Lung microvascular endothelial cell (primary cell): ENCODE measurements at places on chromosomes 3 and 15. TPM values are rescaled to one million over a fixed set of nuclear protein-coding genes. Genes with fewer than 3 reads are reported as not detected.

Gene ZNF80
- total RNA-seq = not detected in 2 replicates

Gene GCSAM
- total RNA-seq = not detected in 2 replicates

Gene BCHE
- 11.6 and 36.5 TPM in 2 replicates for total RNA-seq

Gene CLDN1
- 0.20 and 0.44 TPM in 2 replicates for total RNA-seq

Gene P2RY1
- under 0.01 and 0.44 TPM in 2 replicates for total RNA-seq

Gene ST8SIA2
- total RNA-seq = 0.20 and 0.22 TPM in 2 replicates

DNA sequence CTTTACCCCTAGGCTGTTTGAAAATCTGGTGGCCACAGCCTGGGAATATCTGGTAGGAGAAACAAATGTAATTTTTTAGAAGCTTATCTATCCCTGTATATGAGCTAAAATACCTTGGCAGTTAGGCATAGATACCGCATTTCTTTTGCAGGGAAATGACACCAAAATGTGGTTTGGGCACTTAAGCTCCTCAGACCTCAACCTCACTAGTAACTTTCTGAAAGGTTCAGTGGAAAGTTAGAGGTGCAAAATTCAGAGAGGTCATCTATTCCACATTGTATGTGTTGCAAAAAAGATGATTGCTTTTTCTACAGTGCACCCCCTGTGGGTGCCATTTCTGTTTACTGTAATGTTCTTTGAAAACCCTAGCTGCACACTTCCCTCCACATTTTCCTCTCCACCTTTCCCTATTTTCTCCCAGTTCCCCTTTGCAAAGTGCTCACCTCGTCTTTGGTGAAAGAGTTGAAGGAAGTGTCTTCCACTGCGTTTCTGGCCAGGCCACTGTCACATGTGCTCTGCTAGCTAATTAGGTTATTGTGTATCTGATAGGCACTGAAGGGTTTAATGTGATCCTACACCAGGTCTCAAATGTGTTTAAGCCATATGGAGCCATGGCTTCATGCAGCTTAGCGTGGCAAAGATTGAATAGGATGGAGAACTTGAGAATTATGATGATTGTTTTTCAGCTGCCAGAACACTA lies 1.3 kb downstream of the SACM1L start:
- DNase-seq = no peak

DNA sequence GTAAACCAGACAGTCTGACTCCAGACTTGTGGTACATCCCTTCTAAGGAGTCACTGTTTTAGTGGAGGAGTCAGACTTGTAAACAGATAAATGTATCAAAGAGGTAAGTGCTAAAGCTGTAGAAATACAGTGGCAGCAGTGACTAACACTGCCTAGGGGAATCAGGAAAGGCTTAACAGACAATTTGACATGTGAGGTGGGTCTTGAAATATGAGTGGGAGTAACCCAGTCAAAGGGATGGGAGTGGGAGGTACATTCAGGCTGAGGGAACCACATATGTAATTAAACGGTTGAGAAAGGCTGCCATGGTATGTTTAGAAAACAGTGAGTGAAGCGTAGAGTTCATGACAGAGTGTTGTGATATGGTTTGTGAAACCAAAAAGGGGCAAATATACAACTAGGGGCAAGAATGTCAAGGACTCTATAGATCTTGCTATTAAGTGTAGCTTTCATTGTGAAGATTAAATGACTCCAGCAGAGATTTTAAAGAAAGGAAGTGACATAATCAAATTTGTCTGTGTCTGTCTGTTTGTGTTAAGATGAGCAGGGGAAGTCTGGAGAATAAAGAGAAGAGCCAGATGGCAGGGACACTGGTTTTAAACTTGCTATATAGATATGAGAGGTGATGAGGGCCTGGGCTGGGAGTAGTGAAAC lies 11.2 kb upstream of the ALCAM start:
- peak; percentile 33 for DNase-seq

DNA sequence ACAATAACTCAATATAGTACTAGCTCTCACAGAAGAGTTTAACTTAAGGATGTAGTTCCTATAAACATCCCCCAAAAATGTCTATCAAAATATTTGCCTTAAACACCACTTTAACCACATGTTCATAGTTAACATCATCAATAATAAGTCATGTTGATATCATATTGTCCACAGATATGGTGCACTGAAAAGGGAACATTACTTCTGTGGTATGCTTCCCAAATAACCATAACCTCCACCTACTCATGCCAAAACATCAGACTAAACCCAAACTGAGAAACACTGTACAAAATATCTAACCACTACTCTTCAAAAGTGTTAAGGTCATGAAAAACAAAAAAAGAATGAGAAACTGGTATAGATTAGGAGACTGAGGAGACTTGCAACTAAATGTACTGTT lies 32.9 kb downstream of the SLC4A7 start:
- no peak for DNase-seq

GRCh38 chr3:134333522-134334181 lies 40.6 kb downstream of the AMOTL2 start:
- no peak for DNase-seq

- no peak for DNase-seq
These were observed 256.2 kb upstream of the TBL1XR1 start for GRCh38 chr3:177453451-177453844.

- no peak for DNase-seq
These were observed 85.4 kb downstream of the SLC6A11 start for GRCh38 chr3:10901296-10901945.

DNA sequence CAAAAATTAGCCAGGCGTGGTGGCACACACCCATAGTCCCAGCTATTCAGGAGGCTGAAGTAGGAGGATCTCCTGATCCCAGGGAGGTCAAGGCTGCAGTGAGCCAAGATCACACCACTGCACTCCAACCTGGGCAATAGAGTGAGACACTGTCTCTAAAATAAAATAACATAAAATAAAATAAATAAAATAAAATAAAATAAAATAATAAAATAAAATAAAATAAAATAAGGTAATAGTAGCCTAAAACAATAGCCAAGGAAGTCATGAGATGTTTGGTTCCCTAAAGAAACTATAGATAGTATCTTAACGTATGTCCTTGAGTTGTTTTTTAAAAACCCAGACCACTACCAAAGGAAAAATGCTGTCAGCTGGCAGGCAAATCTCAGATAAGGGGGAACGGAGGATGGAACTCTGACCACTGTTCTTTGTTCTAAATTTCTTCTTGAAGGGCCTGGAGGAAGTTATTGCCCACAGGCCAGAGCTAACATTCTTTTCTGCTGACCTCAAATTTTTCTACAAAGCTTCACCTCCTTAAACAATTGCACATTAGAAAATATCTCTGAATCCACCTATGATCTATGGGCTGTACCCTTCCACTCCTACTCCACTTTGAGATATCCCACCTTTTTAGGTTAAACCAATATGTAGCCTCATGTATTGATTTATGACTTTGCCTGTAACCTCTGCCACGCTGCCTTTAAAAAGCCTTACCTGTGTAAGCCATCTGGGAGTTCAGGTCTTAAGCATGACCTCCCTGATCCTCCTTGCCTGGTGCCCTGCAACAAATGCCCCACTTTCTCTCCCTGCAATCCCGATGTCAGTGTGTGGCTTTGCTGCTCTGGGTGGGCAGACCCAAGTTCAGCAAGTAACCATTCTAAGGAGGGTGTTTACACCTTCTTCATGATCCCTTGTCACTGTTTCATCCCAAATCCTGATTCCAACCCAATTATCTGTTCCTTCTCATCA lies 126.2 kb upstream of the BHLHE40 start:
- DNase-seq = peak; percentile 72

GRCh38 chr15:25780479-25781255 lies 82.5 kb downstream of the ATP10A start:
- DNase-seq = no peak
